ENCODE measurements at places on chromosomes 3 and 15.

DNA sequence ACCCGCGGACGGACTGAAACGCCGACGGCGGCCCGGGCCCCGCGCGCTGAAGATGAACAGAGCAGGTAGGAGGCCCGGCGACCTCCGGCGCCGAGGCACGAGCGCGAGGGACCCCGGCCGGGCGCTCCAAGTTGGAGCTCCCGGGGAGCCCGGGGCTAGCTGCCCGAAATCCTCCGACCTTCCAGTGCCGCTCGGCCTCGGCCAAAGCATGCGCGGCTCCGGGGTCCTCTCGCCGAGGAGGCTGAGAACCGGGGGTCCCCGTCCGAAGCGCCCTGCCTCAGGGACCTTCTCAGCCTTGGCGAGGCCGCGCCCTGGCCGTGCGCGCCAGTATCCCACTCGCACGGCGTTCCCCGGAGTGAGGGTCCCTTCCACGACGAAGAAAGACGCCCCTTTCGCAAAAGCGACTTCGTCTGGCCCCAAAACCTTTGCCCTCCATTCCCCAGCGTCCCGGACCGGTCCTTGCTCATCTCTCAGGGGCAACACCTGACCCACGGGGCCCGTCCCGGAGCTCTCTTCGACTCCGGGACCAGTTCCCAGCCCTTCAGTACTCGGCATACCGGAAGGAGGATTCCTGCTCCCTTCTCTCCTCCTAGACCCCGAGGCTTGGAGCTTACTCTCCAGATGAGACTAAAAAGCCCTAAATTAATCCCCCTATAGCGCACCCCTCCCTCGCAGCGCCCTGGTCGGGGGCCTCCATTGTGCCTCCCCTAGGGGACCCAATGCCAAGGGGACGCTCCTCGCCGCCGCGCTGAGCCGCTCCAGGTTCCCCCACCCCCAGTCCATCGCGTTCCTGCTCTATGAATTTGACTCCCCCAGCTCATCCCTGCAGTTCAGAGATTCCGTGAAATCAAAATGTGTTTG, 7.7 kb upstream of the FGD5 start:
- DNase-seq, result no peak

- peak; percentile 68 for DNase-seq
Measured at GRCh38 chr3:118075873-118076272, 958.8 kb downstream of the IGSF11 start.

- DNase-seq, result no peak
Measured at GRCh38 chr3:16721494-16721893, 116.3 kb upstream of the DAZL start.

- DNase-seq, result no peak
Measured at GRCh38 chr3:13006216-13006990, 66.8 kb downstream of the IQSEC1 start.

- DNase-seq, result no peak
Measured at GRCh38 chr15:29278436-29279105, 8.9 kb upstream of the NSMCE3 start.

DNA sequence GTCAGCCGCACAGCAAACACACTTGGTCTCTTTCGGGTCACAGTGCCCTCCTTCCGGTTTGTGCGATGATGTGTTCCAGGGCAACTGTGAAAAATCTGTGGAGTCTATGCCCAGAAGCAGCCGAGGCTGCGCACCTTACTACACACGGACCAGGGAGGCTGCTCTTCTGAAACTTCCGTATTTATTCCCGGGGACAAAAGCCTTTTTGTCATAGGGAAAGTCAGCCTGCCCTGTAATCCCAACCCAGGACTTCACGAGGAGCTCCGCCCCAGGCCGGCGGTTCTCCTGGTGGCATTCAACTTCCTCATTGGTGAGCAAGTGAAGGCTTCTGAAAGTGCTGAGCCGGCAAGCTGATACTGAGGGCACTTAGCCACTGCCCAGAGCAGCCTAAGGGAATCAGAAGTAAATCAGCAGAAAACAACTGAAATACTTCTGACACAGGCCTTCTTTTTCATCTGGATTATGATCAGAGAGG, 126.5 kb downstream of the FMN1 start:
- DNase-seq, result no peak

DNA sequence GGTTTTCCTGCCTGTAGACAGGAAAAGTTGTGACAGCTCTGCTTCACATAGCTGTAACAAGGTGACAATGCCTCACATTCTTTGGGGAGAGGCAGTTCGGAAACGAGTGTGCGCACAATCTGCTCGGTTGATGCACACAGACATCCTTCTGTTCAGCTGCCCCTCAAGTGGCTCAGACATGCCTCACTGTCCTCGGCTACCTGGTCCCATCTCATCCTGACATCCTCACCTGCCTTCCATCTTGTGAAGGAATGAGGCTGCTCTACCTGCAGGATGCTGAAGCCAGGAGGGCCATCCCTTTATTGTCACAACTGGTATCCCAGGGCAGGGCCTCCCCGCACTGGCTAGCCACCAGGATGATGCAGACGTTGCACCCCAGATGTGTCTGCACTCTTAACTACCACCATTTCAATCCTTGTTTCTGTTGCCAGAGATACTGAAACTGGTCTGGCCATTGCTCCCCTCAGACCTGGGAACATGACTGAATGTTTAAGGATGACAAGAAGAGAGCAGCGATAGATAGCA, 19.4 kb downstream of the SRPRB start:
- no peak for DNase-seq

All from SHP77 treated with DMSO at 0.1 percent for 48 hours (cell line).